ENCODE measurements at places on chromosomes 2 and 18.

GRCh38 chr18:48295586-48296311, 113.4 kb downstream of the ZBTB7C start:
- no peak for DNase-seq

DNA sequence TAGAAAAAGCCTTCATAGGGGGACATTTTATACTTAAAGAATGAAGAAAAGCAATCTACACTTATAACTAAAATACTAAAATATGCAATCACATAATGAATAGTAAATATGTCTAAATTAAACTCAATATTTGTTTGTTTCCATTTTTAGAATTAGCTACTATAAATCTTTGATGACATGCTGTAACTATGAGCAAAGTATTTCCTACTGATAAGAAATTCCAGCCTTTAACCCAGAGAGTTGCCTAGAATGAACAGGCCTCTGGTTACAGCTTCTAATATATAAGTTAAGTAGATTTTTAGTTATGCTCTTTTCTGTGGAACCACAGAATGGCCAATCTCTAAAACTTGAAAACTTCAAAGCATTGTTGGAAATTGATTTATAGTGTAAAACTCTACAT, 1465.6 kb upstream of the ZEB2 start:
- DNase-seq, result no peak

DNA sequence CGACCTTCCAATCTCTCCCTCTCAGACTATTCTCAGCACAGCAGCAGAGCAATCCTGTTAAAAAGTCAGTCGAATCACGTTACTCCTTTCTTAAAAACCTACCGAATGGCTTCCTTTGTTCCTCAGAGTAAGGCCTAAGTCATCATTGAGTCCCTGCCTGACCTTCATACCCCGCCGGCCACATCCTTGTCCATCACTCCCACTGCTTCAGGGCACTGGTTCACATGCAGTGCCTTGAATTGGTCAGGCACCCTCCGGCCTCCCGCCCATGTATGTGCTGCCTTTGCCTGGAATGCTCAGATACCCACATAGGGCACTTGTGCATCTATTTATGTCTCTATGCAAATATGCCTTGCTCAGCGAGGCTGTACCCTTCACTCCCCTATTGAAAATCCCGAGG, 206.4 kb downstream of the DLGAP1 start:
- DNase-seq, result no peak

GRCh38 chr18:59912007-59912550, 12.3 kb downstream of the PMAIP1 start:
- no peak for DNase-seq

GRCh38 chr2:102585847-102586404, 33.4 kb upstream of the SLC9A2 start:
- no peak for DNase-seq

- no peak for DNase-seq
These were observed 75.3 kb downstream of the MAP3K20 start for GRCh38 chr2:173150963-173151362.

GRCh38 chr2:102253753-102254150, 57.6 kb upstream of the IL1RL1 start:
- DNase-seq, result no peak

DNA sequence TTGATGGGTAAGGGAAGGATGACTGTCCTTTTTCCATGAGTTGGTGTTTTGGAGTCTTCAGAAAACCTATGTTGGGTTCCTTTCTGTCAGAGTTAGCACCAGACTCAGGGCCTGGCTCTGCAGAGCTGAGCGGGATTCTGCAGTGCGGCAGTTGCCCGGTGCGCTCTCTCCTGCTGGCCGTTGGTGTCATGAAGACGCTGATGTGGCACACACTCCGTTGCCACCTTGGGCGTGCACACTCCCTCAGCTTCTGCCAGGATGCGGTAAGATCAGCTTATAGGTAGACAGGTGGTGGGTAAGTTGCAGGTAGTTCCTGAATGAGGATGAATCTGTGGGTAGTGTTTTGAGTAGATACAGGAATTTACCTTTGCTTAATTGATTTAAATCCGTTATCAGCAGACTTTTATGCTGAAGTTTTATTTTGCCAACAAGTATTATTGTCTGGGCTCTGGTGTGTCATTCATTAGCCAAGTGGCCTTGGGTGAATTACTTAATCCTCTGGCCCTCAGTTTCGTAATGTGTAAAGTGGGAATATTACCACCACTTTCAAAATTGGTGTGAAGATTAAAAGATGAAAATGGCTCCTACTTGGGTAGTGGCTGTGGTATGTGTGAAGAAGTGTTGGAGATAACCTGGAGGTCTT, 26.8 kb downstream of the DGKD start:
- DNase-seq, result no peak

DNA sequence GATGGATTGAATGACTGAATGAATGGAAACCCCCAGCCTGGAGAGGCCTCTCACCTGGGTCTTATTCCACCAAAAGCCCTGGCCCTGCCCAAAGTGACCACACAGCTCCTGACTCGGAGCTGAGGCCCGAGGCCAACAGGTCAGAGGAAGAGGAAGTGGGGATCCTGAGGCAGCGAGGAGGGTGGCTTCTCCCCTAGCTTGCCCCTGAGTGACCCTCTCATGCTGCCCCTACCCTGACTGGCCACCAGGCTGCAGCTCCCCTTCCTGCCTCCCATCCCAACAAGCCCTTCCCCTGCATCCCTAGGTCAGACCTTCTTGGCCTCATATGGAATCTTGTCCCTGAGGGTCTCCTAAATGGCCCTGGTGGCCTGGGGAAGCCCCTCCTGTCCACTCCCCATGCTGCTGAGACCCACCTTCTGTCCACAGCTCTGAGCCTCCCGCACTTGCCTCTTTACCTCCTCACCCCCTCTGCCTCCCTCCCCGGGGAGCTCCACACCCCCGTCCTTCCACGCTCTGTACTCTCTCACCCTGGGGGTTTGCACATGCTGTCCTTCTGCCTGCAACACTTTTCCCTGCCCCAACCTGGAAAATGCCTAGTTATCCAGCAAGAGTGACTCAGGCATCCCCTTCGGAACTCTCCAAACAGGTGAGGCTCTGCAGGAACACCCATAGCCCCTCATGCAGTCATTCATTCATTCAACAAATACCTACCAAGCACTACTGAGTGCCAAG, 134.8 kb upstream of the HDAC4 start:
- DNase-seq, result no peak

- DNase-seq, result no peak
These were observed 3.7 kb downstream of the B3GNT7 start for GRCh38 chr2:231399046-231399852.

DNA sequence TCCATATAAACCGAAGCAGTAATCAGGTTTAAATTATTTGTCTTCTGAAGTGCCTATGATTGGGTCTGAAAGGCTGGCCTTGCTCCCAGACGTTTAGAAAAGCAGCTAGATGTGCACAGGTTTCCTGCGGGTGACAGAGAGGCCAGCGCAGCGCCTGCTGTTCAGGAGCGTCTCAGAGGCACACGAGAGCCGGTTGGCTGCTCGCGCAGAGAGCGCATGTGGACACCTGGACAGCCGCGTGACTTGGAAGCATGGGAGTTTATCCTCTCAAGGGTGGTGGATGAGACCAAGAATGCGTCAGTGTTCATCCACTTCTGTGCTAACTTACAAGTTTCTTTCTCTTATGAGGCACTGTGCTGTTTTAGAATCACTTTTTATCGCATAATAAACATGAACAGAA, 303.7 kb downstream of the PTGR3 start:
- DNase-seq, result no peak

GRCh38 chr2:154692927-154693326, 5.6 kb upstream of the KCNJ3 start:
- no peak for DNase-seq

GRCh38 chr18:58241026-58241679, 197.1 kb downstream of the NEDD4L start:
- DNase-seq, result no peak

- DNase-seq, result no peak
These were observed 2.6 kb downstream of the SLC14A1 start for GRCh38 chr18:45726603-45727002.

- DNase-seq, result no peak
These were observed 55.9 kb upstream of the FSHR start for GRCh38 chr2:49210191-49210590.

DNA sequence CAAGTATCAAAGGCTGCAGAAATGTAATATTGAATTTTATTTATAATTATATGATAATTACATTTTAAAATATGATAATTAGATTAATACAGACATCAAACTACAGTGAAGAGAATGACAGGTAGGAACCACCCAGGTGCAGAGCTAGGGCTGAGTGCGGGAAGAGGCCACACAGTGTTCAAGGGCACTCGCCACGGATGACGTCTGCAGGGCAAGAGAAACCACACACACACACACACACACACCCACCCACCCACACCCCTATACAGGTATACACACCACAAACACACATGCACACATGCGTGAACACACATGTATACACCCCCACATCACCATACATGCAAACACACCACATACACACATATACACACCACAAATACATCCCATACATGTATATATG, 41.2 kb downstream of the MBP start:
- no peak for DNase-seq

GRCh38 chr18:67845035-67845434, 328.5 kb upstream of the DSEL start:
- DNase-seq, result no peak

- no peak for DNase-seq
These were observed 81.2 kb upstream of the TXNDC2 start for GRCh38 chr18:9804517-9805104.

DNA sequence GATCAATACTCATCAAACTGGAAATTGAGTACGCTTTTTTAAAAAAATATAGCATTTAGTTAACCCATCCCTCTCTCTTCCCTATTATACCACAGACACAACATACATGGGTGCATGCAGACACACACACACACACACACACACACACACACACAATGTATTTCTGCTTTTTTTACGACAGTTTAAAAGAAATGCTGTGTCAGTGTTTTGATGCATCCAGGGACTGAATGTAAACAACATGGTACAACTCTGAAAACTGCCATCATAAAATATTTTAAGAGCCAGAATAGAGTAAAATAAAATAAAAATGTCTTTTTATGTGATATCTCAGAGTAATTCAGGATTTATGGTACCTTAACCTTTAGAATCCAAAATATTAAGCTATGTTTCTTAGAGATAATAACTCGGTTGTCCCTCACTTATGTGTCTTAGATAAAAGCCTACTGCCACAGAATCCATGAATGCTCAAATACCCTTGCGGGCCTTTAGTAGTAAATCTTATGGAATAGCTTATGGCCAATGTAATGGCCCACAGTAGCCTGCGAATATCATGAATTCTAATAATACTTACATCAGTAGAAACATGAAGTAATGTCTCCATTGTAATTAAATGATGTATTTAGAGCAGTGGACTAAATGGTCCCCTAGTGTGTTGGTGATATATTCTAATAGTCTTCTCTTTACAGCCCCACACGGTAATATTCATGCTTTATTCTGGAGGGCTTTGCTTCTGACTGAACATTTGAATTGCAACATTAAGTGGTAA, 251.6 kb upstream of the FIGN start:
- no peak for DNase-seq

DNA sequence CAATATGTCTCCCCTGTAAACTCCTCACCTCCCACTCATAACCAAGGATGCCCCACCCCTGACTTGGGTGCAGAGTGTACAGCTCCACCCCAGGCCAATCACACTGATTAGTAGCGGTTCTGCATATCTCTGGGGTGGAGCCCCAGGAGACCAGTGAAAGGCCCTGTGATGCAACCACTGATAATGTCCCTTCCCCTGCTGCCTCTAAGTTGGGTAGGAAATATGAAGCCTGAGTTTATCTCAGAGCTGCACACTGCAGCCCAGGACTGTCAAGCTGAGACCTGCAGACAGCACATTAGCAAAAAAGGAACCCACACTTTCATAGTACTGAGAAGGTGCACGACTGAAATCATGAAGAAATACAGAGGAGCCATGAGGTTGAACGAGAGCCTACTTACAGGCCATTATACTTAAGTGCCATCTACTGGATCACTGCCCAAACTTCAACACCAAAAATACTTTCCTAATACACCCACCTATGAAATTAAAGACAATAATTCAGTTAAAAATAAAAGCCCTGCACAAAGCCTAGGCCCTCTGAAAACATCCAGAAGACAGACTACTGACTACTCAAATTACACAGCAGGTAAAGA, 455.4 kb upstream of the LRRTM4 start:
- no peak for DNase-seq

GRCh38 chr2:121132054-121132761, 152.8 kb downstream of the TFCP2L1 start:
- no peak for DNase-seq

- DNase-seq, result no peak
These were observed 44.4 kb downstream of the ACVR1 start for GRCh38 chr2:157831573-157832315.

- DNase-seq, result no peak
These were observed 620 bp downstream of the NGEF start for GRCh38 chr2:233012301-233012971.

DNA sequence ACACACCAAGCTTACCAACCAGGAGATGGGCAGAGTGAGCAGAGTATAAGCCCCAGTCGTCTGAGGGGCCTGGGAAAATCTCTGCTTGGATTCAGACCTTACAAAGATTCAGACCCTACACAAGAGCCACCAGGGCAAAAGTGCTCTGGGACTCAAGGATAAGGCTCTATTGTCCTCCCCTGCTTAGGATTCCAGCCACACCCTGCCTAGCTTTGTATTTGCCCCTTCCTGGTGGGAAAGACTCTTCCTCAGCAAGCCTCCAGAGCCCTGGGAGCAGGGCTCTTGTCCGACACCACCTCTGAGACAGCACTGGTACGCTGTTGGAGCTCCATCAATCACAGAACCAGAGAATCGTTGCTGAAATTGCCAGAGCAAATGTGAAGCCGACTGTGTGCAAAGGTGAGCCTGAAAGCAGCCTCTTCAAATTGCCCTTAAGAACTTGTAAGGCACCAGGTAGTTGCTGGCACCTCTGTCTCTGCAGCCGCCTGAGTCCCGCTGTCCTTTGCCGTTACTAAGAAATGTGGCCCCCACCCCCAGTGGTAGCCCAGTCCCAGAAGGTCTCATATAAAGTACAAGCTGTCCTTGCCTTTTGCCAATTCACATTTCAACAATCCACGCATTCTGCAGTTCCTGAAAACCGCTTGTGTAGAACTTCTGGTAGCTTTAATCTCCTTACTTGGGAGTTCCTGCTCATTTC, 148.7 kb downstream of the CTIF start:
- no peak for DNase-seq

DNA sequence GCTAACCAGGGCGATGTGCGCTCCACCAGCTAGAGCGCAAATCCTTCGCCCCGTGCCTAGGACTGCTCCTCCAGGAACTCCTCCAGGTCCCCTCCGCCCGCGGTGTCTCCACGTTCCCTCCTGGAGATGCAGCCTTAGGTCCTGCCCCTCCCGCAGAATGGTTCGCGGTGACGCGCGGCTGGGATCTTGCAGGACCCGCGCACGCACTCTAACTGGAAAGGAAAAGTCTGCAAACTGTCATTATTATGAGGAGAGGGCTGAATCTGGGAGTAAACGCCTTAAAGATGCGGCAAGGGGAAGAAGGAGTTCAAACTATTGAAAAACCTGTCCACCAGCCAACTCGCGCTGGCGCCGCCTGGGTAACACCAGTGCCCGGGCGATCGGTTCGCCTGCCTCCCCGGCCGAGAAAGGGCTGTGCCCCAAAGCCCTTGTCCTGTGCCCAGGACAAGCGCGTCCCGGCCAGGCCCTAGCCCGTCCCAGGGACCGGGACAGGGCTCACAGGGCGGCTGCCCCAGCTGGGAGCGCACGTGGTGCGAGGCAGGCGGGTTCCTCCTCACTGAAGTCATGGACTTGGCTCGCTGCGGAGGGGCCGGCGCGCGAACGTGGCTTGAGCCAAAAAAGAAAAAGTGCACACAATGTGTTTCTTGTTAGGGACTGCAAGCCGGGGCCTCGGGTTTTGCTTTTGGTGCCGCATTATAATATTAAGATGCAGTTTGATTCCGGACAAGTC, 5.5 kb upstream of the ID2 start:
- no peak for DNase-seq

- no peak for DNase-seq
These were observed 5.8 kb downstream of the ARHGAP25 start for GRCh38 chr2:68740400-68740914.

Data from stimulated activated CD4-positive, alpha-beta T cell treated with anti-CD3 and anti-CD28 coated beads, Interleukin-4, amount 100 ng/mL, for 1 hour (primary cell).